WTC11 (cell line): ENCODE measurements at places on chromosomes 5 and 9.

DNA sequence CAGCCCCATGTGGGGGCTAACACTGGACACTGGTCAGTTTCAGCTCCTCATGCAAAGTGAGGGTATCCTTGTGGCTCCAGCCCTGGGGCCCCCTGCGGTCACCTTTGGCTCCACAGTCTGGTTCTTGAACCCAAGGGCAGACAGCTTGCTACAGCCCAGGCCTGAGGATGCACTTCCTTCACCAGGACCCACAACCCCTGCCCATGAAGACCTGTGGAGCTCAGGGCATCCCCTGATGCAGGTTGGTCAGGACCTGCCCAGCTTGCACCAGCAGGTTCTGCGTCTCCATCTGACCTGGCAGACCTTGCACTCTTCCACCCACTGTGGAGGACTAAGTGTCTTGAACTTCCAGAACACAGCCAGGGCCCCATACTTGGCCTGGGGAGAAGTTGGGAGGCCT, 3.7 kb upstream of the MRNIP start:
- no peak for DNase-seq

DNA sequence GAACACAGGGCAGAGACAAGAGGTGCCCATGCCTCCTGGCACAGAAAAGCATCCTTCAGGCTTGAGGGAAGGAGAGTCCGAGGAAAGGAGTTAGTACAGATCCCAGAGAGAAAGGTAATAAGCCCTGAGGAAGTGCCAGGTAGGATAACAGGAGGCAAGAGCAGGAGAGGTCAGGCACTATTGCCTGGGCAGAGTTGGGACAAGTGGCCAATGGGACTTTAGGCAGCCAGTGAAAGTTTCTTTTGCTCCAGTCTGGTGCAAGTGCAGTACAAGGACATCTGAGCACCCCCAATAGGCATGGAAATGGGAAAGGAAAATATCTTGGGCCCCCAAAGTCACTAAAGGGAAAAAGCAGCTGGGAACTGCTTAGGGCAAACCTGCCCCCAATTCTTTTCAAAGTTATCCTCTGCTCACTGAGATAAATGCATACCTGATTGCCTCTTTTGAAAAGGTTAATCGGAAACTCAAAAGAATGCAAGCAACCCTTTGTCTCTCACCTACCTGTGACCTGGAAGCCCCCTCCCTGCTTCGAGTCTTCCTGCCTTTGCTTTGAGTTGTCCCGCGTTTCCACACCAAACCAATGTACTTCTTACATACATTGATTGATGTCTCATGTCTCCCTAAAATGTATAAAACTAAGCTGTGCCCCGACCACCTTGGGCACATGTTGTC, 46.5 kb downstream of the ELOVL7 start:
- DNase-seq = peak; percentile 24

DNA sequence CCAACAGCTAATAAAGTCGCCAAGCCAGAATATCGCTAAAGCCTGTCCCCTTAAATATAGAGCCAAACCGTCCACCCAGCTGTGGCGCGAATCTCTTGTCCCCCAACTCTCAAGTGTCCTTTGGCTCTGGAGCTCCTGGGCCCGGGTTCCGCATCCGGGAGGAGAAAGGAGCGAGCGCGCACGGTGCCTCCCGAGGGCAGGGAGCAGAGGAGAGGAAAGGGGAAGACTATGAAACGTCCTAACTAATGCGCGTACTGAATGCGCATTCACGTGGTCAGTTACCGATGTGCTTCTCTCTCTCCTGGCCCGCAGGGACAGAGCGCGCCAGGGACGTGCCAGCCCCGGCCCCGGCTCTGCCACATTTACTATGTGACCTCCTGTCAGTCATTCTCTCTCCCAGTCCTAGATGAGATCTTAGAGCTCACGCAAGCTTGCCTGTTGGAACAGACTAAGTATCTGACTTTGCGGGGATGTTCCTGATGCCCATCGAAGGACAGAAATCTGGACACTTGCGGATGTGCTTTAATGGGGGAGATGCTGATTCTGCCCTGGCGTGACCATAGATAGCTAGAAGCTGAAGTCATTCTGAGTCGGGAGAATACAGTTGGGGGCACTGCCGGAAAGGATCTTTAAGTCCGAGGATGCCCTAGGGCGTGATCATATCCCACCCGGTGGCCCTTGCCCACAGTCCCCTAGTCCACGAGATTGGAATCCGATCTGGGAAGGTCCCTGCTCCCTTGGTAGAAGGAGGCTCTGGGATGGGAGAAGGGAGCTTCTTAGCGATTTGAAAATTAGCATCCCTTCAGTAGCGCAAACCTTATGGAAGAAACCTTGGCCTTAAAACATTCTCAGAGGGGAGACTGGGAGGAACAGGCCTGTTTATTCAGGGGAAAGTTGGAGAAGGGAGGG, 5.7 kb upstream of the EBF1 start:
- peak; percentile 31 for DNase-seq

DNA sequence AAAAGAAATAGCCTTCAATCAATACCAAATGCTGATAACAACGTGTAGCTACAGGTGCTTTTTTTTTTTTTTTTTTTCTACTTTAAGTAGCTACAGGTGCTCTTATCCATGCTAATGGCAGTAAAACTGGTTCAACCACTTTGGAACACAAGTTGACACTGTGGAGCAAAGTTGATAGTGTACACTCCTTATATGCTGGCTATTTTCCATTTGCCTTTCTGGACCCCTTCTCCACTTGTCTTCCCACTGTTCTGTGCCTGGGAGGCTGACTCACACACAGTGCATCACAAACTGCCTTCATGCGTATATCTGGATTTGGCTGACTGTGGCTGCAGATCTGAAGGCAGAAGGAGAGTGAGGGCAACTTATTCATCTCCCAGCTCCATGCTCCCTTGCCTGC, 247.9 kb downstream of the MSX2 start:
- DNase-seq = no peak

GRCh38 chr9:128285033-128285784, 9.1 kb downstream of the SWI5 start:
- DNase-seq = no peak
